Renal pelvis (tissue), 12 donors: ENCODE measurements at places on chromosomes 2 and 18. TPM values are rescaled to one million over a fixed set of nuclear protein-coding genes. Genes with fewer than 3 reads are reported as not detected.

DNA sequence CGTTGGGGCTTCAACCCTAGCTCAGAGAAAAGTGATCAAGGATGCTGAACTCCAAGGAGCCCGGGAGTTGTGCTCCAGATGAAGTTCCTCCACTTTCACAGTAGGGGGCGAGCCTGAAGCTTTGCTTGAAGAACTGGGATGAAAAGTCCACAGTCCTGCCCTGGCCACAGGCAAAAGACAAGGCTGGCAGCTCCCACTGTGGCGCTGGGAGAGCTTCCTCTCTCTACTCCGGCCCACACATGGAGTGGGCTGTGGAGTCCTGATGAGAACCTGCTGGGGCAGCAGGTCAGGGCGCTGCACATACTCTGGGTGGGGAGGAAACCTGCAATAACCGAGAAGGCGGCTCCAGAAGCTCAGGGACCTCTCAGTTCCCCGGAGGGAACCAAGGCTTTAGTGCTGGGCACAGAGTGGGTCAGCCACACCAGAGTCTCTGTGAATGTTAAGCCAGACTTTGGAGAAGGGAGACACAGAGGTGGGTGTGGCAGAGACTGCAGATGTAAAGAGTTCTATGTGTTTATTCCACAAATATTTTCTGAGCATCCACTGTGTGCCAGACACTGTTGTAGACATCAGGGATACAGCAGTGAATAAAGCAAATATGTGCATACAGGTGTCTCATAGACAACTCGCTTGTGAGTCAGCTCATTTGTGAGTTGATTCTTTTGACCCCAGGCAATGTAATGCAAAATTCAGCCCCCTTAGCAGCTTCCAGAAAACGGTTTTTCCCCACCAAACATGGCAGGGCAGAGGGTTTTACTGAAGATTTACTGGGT lies 48.0 kb upstream of the MRPL33 start:
- DNase-seq = peak; percentile 73

DNA sequence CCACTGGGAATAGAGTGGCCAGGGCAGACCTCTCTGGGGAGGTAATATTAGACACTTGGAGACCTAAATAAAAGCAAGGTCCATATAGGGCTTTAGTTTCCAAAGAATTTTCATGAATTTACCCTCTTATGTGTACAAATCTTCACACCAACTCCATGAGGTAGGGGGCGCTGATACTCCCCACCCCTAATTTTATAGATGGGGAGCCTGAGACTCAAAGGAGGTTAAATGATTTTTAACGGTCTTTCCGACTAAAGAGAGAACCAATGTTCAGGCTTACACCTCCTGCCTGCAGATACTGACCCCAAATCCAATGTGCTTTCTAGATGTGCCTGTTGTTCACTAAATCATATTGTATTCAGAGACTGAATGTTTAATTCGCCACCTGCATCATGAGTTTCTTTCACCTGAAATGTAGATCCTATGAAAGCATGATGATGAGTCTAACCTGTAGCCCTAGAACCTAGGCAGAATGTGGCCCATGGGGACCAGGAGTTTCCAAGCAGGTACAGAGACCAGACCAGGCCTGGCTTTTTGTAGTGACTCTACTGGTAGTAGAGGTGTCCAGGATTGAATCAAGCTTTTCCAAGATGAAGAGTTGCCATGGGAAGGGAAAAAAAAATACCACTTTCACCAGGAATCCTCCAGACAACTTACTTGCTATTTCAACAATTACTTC lies 16.8 kb upstream of the PAX3 start:
- DNase-seq = no peak

- no peak for DNase-seq
Measured at GRCh38 chr2:148044322-148044721, 23.4 kb downstream of the MBD5 start.

GRCh38 chr2:6545336-6545735 lies 320.4 kb downstream of the CMPK2 start:
- DNase-seq = no peak

- DNase-seq = no peak
Measured at GRCh38 chr2:20366672-20367116, 16.1 kb upstream of the PUM2 start.

DNA sequence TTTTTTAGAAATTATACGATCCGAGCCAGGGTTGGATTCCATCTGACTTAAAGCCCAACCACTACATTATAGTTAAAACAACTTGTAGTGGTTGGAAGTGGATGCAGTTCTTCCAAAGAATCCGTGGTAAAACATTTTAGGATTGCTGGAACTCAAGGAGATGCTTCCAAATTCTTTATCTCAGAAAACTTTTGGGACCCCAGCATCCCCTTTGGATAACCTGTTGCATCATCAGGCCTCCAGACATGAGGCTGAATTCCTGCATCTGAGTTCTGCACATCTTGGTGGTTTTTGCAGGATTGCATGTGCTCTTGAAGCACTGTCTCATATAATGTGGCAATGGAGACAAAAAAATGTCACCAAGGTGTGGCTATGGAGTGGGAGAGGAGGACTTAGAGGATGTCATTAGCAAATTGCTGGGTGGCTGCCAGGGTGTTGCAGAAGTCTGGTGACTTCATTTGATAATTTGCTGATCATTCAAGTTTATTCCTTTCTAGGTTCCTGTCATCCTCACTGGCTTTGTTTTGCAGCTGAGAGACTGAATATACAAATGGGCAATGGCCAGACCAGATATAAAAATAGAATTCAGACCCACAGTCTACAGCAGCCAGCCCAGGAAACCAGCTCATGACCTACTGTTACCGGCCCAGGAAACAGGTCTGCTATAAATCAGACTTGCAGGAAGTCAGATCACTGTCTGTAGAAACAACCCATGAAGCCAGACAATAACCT lies 207.7 kb downstream of the BCL2 start:
- DNase-seq = no peak

DSG2 gene
- polyA plus RNA-seq = 44.3 TPM

DNA sequence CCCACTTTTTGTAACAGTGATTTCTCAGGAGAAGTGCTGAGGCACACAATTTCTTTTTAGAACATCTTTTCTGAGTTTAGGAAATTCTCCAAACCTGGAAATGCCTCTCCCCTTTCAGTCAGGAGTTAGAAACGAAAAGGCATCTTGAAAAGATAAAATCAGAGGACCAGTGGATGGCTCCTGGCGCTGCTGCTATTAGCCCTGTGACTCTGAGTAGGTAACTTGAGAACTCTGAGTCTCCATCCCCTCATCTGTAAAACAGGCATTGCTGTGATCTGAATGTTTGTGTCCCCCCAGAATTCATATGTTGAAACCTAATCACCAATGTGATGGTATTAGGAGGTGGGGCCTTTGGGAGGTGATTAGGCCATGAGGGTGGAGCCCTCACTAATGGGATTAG lies 50.2 kb downstream of the EHD3 start:
- no peak for DNase-seq

GRCh38 chr2:8364668-8365067 lies 317.2 kb upstream of the ID2 start:
- no peak for DNase-seq

CFC1 gene
- not detected for polyA plus RNA-seq

TEKT4 gene
- polyA plus RNA-seq = 0.17 TPM

DNA sequence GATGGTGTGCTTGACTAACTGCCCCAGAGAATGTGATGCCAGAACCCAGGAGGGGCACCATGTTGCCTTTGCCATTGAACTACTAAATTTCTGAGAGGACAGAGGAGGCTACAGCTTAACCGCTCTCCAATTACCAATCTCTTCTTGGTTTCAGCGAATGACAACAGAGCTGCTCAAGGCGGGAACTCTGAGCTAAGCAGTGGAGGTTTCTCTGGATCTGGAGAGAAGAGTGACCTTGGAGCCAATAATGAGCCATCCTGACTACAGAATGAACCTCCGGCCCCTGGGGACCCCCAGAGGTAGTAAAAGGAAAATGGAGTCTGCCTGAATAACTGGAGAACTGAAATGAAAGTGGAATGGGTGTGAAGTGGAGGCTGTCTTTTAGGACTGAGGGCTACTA lies 53.2 kb downstream of the DIS3L2 start:
- DNase-seq = no peak
